ENCODE measurements at places on chromosomes 12 and 14.

DNA sequence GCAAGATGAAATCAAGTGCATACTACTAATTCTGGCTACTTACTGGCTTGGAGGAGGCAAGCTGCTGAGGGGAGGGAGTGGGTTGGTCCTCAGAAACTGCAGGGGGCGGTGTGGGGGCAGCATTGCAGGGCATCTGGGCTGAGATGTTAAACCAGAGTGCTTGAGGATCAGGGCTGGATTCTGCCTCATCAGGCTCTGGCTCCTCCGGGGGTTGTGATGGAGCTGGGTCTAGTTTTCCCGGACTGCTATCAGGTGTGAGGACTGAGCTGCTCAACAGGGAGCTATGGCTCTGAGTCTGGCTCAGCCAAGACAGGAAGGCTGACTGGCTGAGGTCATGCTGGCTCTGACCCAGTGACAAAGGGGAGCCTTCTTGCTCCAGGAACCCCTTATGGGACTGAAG, 28.6 kb downstream of the BAZ2A start:
- DNase-seq, result peak; percentile 36

- no peak for DNase-seq
Observed at GRCh38 chr12:105018012-105018411, 31.9 kb downstream of the NOPCHAP1 start.

DNA sequence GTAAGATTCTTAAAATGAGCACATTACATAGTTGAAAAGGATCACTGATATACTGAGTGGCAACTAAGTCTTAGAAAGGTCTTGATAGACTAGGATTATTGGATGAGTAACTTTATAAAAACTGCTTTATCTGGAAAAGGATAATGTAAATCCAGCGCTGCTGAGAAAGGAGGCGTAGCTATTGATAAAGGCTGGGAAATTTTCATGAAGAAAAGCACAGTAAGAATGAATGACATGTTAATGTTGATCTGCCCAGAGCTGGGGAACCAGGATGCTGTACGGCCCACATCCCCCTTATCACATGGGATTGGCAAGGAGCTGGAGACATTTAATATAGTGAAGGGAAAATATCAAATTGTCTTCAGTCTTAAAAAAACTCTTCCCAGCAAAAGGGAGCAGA, 174.0 kb downstream of the APAF1 start:
- DNase-seq, result no peak

DNA sequence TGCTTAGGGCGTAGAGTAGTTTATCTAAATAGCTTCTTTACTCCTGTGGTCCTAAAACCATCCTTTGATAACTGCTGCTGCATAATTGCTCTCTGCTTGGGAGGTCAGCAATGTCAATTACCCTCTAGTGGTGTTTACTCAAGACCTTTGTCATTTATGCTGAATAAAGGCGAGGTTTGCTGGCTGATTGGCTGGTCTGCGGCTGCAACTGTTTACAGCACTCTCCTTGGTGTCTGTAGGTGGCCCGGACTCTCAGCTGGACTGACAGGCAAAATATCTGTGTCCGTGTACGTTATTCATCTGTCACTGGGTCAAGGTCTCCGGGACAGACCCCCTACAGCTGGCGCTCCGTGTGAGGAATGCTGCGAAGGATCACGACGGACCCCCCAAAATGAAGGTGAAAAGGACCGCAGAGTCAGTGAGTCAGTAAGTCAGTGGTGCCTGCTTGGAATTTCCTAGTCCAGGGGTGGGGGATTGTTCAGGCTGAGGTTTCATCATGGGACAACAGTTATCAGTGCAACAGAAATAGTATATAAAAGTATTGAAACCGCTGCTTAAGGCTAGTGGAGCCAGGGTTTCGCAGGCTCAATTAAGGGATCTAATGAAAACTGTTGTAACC, 253.3 kb upstream of the DIO2 start:
- DNase-seq, result no peak

- DNase-seq, result no peak
Observed at GRCh38 chr12:87897662-87898061, 131.5 kb downstream of the C12orf50 start.

- no peak for DNase-seq
Observed at GRCh38 chr14:53231171-53231570, 78.0 kb upstream of the DDHD1 start.

GRCh38 chr14:89973234-89973823, 17.6 kb downstream of the TDP1 start:
- DNase-seq, result peak; percentile 20

GRCh38 chr14:94125659-94126418, 3.6 kb downstream of the IFI27L2 start:
- DNase-seq, result no peak

- no peak for DNase-seq
Observed at GRCh38 chr12:81502912-81503695, 256.0 kb downstream of the PPFIA2 start.

- no peak for DNase-seq
Observed at GRCh38 chr14:105333613-105334364, 19.2 kb downstream of the PACS2 start.

DNA sequence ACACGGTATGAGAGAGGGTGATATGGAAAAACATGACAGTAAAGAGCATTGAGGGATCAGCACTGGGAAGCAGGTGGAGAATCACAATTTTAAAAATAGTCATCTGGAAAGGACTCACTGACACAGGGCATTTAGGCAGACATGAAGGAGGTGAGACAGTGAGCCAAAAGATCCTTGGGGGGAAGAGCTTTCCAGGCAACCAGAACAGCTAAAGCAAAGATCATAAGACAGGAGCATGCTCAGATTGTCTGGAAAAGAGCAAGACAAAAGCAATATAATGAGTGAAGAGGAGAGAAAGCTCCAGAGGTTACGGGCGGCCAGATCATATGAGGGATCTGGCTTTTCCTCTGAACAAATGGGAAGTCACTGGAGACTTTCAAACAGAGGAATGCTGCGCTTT, 63.9 kb downstream of the DENND5B start:
- DNase-seq, result no peak

DNA sequence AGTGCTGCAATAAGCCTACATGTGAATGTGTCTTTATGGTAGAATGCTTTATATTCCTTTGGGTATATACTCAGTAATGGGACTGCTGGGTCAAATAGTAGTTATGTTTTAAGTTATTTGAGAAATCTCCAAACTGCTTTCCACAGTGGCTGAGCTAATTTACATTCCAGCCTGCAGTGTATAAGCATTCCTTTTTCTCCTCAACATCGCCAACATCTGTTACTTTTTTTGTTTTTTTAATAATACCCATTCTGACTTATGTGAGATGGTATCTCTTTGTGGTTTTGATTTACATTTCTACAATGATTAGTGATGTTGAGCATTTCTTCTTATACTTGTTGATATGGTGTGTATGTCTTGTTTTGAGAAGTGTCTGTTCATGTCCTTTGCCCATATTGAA, 1186.2 kb downstream of the BCL11B start:
- DNase-seq, result no peak

- DNase-seq, result no peak
Observed at GRCh38 chr12:40551466-40551865, 140.8 kb upstream of the CNTN1 start.

DNA sequence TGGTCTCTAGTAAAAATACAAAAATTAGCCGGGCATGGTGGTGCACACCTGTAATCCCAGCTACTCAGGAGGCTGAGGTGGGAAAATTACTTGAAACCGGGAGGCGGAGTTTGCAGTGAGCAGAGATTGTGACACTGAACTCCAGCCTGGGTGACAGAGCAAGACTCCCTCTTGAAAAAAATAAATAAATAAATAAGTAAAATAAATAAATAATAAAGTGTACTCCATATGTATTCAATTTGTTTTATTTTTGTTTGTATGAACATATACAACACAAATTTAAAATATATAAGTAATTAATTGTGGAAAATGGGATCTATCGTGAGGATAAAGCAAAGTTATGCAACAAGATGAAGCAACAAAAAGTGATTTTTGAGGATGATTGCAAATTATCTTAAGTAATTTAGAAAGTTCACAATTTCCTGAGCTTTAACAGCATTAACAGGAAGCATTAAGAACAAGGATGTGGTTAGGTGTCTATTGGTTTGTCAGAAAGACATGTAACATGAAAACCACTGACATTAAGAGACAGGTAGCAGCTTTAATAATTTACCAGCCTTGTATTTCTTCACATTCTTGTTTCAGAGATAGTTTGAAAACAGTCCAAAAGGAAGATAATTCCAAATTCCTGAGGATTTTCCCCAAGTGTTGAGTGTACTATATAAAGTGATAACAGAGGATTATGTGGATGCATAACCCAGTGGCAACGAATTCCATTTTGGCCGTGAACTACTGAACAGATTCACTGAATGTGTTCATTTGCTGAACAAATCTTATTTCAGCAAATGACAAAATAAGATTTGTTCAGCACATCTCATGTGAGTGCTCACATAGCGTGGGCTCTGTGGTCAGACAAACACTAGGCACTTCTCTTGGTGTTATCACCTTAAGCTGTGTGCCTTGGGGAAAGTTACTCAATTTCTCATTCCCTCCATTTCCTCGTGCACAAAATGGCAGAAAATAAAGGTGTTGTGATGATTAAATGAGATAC, 68.6 kb upstream of the RESF1 start:
- no peak for DNase-seq

DNA sequence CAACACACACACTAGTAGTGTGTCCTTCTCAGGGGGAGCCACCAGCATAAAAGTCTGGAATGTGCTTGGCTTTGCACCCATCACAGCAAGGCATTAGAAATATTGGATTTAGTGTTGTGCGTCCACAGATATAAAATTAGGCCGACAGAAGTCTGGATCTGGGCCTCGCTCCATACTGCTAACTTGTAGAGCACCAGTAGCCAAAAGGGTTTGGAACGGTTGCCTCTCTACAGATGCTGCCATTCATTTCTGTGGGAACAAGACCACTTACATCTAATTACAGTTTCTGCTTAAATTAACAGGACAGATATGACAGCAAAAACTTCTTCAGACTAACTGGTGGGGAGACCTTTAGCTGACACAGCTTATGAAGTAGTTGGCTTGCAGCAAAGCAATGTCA, 94.2 kb downstream of the EXOC5 start:
- DNase-seq, result no peak

DNA sequence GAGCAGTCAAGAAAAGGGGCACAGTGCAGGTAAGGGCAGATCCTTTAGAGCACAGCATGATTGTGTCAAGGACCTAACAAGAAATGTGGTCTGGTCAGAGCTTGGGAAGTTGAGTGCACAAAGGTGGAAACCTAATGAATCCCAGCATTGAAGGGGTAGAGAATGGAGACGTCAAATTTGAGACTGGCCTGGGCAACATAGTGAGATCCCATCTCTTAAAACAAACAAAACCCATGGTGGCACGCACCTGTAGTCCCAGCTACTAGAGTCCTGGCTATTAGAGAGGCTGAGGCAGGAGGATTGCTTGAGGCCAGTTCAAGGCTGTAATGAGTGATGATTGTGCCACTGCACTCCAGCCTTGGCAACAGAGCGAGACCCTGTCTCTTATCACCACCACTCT, 37.0 kb upstream of the CCDC88C start:
- no peak for DNase-seq

DNA sequence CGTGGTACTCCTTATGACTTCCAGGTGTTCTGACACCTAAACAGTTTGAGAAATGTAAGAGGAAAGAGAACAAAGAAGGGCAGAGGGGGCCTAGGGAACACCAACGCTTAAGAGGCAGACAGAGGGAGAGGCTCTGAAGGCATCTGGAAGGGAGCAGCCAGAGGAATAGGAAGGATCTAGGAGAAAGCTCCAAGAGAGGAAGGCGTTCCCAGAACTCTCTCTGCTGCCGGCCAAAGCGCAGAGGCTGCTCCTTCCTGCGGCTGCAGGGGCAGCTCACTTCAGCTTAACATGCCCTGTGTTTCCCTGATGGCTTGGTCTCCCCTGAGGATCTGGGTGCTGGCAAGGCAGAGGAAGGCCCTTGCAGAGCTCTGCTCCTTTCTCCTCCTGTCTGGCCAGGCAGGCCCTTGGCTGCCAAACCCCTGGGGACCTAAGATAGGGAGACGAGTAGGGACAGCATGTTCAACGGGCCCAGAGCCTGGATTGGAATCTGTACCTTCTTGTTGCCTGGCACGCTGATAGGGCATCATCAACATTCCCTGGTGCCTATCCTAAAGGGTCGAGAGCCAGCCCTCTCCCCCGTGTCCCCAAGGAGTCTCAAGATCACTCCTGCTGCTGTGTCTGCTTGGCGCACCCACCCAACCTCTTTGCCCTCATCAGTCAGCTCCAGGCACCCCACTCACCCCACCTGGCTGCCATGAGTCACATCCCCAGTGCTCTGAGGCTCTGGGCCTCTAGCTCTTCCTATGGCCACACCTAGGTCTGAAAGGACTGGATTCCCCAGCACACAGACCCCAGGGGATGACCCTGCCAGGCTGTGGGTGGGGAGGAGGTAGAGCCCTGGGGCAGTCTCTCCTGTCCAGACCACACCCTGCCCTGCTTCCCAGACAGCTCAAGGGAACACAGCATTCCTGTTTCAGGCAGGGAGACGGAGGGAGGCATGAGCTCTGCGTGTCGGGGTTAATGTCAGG, 45.6 kb downstream of the LTBP2 start:
- DNase-seq, result no peak

GRCh38 chr14:104309657-104310369, 171.4 kb downstream of the KIF26A start:
- DNase-seq, result no peak
